GM04503 (cell line): ENCODE measurements at places on chromosomes 5 and 9.

DNA sequence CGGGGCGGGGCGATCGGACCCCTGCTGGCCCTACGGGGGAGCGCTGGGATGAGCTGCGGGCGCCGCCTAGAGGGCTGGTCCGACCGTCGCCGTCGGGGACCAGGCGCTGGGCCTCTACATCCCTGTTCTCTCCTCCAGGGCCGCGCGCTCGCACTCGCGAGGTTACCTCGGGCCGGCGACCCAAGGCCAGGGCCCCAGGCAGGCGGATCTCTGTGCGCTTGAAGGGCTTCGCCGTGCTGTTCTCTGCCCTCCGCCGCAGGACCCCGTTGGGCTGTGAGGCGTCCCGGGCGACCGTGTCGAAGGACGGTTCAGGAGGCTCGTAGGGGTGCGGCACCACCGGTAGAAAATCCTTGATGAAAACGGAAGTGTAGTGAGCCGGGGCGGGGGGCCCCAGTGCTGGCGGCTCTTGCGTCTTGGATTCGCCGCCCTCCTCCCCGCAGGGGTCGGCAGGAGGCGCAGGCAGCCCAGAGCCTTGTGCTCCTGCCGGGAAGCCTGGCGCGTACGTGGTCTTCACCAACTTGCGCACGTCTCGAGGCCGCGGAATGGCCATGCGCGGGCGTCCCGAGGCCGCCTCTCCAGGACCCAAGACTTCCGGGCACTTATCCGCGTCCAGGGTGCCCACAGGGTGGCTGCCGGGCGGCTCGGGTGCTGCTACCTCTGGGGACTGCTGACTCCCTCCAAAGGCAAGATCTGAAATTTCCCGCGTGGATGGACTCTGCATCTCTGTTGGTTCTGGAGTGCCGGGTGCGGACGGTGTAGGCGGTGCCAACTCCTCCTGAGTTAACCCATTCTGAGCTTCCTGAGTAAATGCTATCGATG, 2.0 kb downstream of the PROB1 start:
- DNase-seq, result no peak

DNA sequence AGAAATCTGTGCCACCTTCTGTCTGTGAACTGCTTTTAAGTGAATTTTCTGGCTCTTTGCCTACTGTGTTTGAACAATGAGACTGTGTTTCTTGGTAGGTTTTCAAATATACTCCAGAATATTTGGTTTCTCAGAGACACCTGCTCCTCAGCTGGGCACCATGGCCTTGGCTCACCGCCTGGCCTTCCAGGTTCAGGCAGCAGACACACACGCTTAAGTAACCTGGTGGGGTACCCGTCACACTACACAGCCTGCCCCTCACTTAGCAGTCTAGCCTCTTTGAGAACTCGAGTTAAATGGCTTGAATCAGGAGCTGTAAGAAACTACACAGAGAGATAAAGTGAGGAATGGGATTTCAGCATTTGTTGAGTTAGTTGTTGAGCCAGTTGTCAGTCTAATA, 530.5 kb downstream of the MTRR start:
- DNase-seq, result no peak

DNA sequence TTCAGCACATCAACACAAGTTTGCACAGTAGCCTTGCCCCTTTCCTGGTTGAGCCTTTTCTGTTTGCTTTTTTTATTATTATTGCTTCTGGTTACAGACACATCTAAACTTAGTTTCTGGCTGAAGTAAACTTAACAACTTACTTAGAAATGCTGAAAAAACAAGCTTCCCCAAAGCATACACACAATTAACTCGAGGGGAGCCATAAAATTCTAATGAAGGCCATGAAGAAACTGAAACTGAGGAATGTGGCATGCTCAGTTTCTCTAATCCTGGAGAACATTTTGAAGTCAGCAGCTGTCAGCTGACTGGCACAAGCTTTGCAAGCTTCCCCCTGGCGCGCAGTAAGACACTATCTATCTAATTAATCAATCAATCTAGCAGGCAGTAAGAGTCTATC, 3.7 kb downstream of the MYO10 start:
- no peak for DNase-seq

DNA sequence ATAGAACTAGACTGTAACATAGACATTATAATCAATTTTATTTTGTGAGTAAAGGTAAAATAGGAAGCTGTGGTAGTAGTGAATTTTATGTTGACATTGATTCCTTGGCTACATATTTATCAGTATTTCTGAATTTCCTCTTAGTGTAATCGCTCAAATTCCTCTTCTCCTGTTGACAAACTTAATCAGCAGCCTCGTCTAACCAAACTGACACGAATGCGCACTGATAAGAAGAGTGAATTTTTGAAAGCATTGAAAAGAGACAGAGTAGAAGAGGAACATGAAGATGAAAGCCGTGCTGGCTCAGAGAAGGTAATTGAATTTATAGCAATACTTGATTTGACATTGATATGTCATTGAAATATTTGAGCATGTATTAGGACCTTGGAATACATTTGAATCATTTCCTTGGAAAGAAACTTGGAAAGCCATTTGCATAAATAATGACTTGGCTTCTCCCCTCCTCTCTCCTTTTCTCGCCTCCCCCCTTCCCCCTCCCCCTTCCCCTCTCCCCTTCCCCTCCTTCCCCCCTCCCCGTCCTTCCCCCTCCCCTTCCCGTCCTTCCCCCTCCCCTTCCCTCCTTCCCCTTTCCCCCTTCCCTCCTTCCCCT, 75.5 kb downstream of the GPBP1 start:
- DNase-seq, result no peak

- DNase-seq, result peak; percentile 93
Observed at GRCh38 chr5:78547731-78548615, 100.6 kb downstream of the LHFPL2 start.

DNA sequence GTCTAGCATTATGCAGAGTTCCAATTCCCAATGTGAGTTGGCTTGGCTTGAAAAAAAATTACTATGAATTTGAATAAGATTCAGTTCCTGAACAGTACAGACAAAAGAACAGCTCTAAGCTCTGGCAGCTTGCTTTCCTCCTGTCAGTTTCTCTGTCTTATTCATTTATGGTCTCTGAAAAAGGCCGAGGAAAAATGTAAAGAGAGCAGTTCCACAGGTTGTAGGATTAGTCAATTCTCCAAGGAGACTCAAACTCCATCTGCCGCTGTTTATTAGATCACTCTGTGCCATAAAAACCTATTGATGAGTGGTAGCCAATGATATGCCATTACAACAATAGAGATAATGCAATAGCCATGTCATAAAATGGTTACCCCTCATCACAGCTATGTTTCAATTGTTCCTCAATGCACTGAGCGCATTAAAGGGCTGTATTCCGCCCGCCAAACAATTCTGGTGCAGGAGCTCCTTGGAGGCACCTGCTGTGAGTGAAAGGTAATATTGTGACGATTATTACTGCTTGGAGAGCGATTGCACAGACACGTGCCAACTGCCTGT, 188.2 kb downstream of the ARRDC3 start:
- no peak for DNase-seq

DNA sequence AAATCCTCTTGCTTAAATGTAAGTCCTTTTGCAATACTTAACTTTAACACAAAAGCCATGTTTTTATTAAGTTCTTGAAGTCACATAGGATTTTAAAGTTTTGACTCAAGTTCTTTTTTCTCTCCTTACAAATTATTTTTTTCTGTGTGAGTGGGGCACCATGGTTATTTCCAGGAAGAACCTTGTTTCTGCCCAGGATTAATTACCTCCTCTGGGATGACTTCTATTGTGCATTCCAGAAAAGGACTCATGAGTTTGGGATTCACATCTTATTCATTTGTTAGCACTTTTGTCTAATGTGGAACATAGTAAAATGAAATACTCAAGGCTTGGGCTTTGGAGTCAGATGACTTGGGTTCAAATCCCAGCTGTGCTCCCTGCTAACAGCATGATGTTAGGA, 421.4 kb upstream of the WWC1 start:
- DNase-seq, result peak; percentile 80

GRCh38 chr5:178238711-178239592, 6.3 kb upstream of the PHYKPL start:
- DNase-seq, result no peak

DNA sequence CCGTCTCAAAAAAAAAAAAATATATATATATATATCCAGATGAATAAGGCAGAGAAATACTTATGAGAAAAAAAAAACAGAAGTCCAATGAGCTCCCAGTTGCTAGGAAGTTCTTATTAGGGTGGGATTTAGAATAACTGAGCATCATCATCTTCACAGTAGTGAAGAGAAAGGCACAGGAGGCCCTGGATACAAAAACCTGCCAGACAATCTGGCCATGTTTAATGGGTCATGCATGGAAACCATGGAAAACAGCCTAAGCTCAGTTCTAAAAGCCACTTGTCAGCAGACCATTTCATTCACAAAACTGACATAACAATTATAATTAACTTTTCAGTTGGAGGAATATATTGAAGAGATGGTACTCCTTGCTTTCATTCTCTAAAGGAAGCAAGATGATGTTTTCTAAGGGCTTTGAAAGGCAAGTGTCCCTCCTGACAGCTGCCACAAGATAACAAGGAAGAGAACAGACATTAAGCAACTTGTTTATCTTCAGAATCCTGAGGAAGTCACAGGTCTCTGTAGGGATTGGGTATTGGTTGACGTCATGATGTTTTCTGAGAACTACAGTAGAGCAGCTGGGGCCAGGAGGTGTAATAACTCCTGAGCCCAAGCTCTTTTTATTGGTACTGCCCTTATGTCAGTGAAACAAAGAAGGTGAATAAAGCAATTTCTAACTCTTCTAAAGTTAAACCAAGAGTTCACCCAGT, 463.1 kb downstream of the DMAC1 start:
- no peak for DNase-seq

- DNase-seq, result no peak
Observed at GRCh38 chr9:137465000-137465719, 6.0 kb upstream of the NSMF start.

DNA sequence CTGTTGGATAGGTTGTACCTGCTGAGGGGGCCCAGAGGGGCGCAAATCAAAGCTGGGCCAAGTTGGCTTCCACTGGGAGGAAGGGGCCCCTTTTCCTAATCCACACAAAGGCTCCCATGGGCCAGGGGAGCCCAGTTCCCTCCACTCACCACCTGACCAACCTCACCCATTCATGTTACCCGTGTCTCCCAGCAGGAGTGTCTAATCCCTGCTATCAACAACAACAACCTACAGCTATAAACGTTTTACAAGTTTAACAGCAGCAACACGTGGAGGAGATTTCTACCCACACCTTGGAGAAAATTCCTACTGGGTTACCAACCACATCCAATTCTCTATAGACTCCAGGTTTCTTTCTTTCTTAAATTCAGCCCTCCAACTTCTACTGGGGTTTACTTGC, 216.2 kb downstream of the SLIT3 start:
- no peak for DNase-seq

GRCh38 chr9:81530310-81530810, 159.0 kb downstream of the TLE1 start:
- no peak for DNase-seq

GRCh38 chr5:153598099-153598498, 107.6 kb downstream of the GRIA1 start:
- no peak for DNase-seq

DNA sequence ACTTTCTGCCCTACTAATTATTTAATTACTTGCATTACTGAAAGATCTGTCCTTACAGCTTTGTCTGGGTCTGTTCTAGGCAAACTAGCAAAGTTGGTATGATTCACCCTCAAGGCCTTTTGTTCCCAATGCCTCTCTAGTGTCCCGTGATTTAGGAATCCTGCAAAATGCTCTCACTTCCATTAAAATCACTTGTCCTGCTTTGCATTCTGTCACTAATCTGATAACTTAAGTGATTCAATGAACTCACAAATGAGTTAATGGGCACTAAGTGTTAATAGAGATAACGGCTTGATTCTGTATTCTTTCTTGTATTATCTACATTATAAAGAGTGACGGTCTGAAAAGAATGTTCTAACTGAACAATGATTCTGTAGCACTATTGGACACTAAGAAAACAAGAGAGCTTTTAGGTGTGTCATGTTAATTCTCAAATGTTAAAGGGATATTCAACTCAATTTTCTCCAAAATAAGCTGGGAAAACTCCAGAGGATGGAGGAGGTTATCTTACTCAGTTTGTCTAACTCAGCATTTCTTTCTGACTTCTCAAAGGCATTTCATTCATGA, 697.3 kb downstream of the CETN3 start:
- DNase-seq, result no peak

GRCh38 chr9:21804331-21804730, 1.9 kb downstream of the MTAP start:
- DNase-seq, result no peak

GRCh38 chr9:93198838-93199625, 15.1 kb downstream of the WNK2 start:
- DNase-seq, result no peak

DNA sequence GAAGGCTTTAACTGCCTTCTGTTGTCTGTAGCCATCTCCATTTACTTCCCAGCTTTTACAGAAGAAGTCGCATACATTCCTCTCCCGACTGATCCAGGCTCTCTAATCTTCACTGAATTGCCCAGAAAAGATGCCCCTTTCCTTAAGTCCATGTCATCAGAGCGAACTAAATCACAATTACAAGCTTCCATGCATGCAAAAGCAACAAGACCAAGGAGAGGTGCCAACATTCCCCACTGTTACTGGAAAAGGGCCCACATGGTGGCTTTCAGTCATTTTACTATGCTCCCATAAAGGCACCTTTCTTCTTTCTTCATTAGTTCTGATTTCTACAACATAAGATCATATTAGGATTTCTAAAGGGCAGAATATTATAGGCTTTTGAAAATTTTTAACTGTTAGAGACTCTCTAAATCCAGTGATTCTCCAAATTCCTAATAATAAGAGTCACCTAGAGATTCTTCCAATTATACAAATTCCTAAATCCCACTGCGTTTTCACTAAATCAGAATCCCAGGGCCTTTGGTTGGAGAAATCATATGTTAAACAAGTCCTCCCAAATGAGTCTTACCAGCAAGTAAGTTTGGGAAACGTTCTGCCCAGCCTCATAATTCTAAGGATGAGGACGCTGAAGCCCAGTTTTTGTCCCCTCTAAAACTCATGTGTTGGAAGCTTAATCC, 17.0 kb upstream of the ZFR start:
- no peak for DNase-seq

DNA sequence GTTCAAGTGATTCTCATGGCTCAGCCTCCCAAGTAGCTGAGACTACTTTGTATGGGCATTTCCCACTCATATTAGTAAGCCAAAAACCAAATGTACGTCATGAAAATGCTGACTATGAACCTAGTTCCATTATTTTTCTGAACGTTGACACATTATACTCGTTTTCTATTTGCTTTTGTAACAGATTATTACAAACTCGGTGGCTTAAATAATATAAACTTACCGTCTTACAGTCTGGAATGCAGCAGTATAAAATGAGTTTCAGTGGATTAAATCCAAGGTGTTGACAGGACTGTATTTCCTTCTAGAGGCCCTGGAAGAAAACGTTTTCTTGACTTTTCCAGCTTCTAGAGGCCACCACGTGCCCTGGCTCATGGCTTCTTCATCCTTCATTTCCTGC, 517.0 kb downstream of the GADD45G start:
- DNase-seq, result no peak

- DNase-seq, result no peak
Observed at GRCh38 chr5:67178085-67178484, 18.5 kb downstream of the CD180 start.

- DNase-seq, result peak; percentile 37
Observed at GRCh38 chr5:56751572-56752313, 63.6 kb upstream of the MAP3K1 start.

GRCh38 chr5:132266031-132266835, 8.7 kb downstream of the PDLIM4 start:
- DNase-seq, result no peak
